H54 (cell line): ENCODE measurements at places on chromosomes 7 and 10.

DNA sequence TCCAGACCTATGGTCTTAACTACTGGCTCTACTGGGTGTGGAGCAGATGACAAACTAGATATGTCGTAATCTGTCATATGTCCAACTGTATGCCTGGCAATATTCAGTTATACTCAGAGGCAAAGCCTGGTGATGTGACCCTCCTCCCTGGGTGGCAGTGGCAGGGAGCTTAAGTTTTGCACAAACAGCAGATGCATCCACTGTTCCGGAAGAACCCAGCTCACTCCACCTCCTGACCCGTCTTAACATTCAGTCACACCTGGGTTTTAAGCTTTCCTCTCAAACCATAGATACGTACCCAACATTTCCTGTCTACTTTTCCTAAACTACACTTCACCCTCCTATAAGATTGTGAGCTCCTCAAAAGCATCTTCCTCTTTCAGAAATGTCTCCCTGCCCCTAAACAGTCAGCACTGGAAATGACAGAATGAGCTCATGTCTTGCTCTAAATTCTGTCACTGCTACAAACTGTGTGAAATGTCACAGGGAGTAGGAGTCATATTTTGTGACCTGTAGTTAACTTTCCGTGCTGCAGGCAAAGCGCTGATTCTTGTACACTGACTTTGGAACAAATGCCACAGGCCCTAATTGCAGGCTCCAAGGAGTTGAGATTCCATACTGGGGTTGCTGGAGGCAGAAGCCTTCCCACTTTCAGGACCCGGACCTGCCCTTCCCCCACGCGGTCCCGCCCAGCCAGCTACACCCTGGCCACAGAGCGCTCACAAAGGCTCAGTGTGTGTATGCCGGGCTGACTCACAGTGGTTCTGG lies 23.9 kb downstream of the SCD start:
- peak; percentile 77 for DNase-seq

DNA sequence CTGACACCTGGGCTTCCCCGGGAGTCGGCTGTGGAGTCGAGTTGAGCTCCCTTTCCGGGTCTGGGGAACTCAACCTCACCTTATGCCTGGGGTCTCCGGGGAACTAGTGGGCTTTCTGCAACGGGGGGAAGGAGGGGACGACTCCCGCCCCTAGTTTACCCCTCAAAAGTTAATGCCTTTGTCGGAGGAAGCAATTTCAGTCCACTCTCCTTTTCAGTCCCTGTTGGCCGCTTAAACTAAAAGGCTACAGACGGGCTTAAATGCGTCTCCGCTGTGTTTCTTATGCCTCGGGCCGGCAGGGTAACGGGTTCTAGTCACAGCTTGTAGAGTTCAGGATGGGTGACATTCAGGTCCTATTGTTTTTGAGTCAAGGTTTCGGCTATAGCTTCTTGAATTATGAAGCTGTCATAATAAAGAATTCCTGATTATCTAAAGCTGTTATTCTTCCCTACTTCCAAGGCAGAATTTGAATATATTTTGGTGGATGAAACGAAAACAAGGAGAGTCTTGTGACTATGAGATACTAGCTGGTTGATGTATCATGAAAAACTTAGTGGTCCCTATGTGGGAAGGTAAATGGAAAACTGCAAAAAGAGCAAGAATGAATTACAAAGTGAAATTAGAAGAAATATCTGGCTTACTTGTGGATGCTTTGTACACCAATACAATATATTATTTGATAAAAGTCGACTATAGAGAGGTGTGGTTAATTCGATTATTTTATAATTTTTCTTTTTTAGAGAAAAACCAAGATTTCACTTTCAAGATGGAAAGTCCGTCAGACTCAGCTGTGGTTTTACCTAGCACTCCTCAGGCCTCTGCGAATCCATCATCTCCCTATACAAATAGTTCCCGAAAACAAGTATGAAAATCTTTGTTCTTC lies 495 bp downstream of the SFR1 start:
- no peak for DNase-seq

GRCh38 chr10:48463318-48464003 lies 141.4 kb downstream of the ARHGAP22 start:
- DNase-seq = no peak

DNA sequence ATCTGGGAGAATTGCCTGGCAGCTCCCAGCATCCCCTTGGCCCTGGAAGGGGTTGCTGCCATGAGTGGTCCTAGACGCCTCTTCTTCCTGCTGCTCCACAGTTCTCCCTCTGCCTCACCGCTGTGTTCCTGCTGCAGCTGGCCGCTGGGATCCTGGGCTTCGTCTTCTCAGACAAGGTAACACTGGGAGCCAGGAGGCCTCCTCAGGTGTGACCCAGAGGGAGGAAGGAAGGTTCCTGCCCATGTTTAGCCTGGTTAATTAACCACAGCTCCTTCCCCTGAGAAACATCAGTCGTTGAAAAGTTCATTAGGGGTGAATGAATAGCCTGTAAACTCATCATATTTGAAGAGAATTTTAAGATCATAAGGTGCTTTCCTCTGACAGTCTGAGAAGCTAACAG lies 18.2 kb downstream of the TSPAN33 start:
- DNase-seq = no peak

DNA sequence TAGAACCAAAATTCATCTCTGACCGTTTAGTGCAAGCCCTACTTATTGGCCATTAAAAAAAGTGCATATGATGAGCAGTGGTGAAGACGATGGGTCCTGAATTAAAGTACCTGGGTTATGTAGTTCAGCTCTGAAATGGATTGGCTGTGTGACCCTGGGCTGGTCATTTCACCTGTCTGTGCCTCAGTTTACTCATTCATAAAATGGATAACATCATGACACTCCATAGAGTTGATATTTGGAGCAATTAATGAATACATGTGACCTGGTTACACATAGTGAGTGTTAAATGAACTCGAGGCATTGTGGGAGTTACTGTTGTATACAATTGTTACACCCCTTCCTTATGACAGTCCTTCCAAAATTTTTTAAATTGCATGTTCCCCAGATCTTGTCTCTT lies 9.1 kb downstream of the MAP3K8 start:
- DNase-seq = no peak

- DNase-seq = peak; percentile 34
Measured at GRCh38 chr7:142557971-142558582, 191.2 kb upstream of the PRSS1 start.

DNA sequence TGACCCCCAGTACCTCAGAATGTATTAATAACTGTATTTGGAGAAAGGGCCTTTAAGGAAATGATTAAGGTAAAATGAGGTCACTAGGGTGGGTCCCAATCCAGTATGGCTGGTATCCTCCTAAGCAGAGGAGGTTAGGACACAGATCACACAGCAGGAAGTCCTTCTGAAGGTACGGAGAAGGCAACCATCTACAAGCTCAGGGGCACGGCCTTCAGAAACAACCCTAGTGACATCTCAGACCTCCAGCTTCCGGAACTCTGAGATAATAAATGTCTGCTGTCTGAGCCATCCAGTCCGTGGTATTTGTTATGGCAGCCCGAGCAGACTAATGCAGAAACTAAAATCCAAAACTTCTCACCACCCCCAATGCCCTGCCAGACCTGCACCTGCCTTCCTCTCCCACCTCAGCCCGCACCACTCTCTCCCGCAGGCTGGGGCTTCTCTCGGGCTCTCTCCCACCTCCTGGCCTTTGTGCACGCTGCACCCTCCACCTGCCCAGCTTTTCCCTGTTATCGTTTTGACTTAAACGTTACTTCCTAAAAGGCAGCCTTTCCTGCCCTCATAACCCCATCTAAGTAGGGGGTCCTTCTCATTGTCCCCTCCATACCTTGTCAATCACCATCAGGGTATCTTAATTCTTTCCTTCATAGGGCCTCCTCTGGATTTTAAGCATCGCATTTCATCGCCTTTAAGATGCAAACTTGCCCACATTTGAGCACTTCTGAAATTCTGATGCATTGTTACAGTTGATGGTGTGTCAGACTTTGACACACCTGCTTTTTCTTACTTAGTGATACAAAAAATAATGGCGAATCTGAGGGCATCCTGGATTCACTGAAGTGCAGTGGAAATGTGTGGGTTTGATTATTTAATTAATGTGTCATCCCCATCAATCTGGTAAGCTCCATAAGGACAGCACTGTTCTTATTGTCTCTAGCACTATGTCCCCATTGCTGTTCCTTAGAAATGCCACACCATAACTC lies 32.2 kb upstream of the AQP1 start:
- no peak for DNase-seq

GRCh38 chr10:70906031-70906783 lies 17.8 kb upstream of the PCBD1 start:
- DNase-seq = no peak

DNA sequence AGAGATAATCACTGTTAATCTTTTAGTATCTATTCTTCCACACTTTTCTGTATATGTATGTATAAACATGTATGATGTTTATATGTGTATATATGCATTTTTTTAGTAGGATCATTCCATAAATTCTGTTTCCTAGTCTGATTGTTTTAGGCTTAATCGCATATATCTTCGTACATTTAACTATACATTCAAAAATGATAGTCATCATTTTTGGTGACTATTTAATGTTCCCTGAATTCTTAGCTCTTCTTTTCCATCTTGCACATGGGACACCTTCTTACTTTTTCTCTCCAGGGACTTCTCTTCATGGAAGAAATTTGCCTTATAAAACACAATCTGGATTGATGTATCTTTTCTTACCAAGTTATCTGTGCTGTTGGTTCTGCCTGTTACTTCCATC lies 42.1 kb downstream of the ZNF277 start:
- DNase-seq = no peak

GRCh38 chr7:97842772-97843345 lies 29.3 kb downstream of the ASNS start:
- no peak for DNase-seq

GRCh38 chr10:121598263-121599249 lies at the start of gene FGFR2:
TSS of gene FGFR2 (minus strand) at chr10:121598444. CDS start at chr10:121593817, 4,627 bp downstream.
- peak; percentile 69 for DNase-seq

DNA sequence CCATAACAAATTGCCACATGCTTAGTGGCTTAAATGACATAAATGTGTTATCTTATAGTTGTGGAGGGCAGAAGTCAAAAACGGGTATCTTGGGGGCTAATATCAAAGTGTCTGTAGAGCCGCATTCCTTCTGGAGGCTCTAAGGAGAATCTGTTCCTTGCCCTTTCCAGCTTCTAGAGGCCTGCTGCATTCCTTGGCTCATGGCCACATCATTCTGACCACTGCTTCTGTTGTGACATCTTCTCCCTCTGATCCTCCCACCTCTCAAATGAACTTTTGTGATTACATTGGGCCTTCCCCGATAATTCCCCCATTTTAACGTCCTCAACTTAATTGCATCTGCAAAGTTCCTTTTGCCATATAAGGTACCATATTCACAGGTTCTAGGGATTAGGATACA lies 76.1 kb downstream of the CYP26A1 start:
- DNase-seq = no peak

DNA sequence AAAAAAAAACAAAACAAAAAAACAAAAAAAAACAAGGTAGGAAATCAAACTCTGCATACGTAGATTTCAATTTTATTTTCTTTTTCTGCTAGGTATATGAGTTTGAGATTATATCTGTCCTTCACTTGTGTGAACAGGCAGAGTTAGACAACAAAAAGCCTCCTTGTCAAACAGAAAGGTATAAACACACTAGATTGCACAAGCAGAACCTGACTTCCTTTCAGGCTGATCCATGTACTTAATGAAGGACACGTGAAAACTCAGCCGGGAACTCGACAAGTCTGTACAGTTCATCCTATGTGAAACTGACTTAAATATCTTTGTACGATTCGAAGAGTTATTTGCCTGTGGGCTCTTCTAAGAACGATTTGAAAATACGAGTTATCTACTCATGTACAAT lies 254.1 kb downstream of the ARL4A start:
- DNase-seq = no peak

DNA sequence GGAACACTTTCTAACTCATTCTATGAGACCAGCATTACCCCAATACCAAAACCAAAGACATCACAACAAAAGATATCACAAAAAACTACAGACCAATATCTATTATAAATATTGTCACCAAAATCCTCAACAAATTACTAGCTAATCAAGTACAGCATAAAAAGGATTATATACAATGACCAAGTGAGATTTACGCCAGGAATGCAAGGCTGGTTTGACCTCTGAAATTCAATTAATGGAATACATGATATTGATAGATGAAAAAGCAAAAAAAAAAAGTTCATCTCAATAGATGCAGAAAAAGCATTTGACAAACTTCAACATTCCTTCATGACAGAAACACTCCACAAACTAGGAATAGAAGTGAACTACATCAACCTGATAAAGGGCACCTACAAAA lies 175.3 kb downstream of the LCOR start:
- DNase-seq = no peak

GRCh38 chr10:77620731-77621130 lies 16.9 kb downstream of the KCNMA1 start:
- no peak for DNase-seq

- DNase-seq = no peak
Measured at GRCh38 chr10:35928748-35929147, 286.7 kb upstream of the FZD8 start.

- DNase-seq = no peak
Measured at GRCh38 chr10:112461029-112461887, 14.2 kb downstream of the VTI1A start.

GRCh38 chr10:5927306-5927705 lies 37.3 kb downstream of the FBH1 start:
- no peak for DNase-seq

GRCh38 chr10:8278099-8278498 lies 223.6 kb downstream of the GATA3 start:
- no peak for DNase-seq

DNA sequence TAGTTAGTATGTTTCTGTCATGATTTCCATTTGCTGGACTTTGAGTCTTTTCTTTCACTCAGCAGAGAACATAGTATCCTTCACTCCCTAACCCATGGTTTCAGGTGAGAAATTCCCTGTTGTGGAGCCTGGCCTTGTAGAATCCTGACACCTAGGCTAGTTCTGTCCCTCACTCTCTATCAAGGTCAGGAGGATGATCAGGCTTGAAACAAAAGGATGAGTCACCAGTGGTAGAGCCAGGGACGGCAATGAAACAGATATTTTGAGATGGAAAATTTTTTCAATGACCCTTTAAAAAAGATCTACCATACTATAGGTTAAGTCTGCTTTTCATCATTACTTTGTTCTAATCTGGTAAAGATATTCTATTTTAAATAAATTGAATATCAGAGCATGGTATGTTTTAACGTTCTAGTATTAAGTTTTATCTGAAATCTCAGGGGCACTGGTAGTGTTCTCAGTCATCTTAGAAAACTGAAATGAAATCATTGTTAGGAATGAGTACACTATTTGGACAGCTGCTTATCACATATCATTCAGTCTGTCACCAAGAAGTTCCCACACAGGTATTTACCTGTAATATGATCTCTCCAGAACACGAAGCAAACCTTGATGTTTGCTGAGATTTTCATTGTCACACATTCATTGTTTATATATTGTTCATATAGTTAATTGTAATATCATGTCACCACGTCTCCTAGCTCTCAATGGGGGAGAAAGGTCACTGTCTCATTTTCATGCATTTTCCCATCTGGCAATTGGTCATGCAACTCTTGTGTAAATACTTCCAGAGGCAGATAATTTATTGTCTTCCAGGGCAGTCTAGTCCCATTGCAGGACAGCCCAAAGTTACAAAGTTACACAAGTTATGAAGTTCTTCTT lies 299.9 kb upstream of the LRRTM3 start:
- DNase-seq = no peak

GRCh38 chr7:144102041-144102440 lies 7.3 kb upstream of the OR2A2 start:
- DNase-seq = no peak

- no peak for DNase-seq
Measured at GRCh38 chr7:44486693-44487092, 3.8 kb downstream of the NUDCD3 start.

- DNase-seq = no peak
Measured at GRCh38 chr7:30838008-30838407, 66.8 kb downstream of the MINDY4 start.

- DNase-seq = no peak
Measured at GRCh38 chr7:24966802-24967201, 13.2 kb downstream of the OSBPL3 start.
